ENCODE measurements at places on chromosomes 2 and 18.
A peak's percentile ranks its signal among the peaks of the same experiment; 100 is the strongest.

GRCh38 chr2:225030203-225030602 is 12.1 kb downstream of the DOCK10 start:
- DNase-seq, result no peak

DNA sequence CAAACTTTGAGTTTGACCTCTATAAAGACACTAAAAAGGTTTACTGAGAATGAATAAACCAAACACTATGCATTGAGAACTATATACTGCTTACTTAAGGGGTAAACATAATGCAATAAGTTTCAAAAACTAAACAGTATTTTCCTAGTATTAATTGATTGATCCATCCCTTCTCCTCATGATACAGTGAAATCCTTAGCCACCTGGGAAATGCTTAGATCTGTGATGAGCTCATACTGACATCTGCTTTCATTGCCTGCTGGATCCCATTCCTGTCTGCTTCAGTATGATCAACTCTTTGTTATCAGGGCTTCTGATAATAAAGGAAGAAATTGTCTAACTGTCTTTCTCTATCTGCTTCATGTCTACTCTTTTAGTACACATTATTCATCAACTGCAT is 74.9 kb upstream of the UBE2E3 start:
- no peak for DNase-seq

GRCh38 chr2:33133454-33133952 is 186.8 kb downstream of the LTBP1 start:
- DNase-seq, result no peak

- DNase-seq, result no peak
Measured at GRCh38 chr2:71332435-71332796, 834 bp downstream of the ZNF638 start.

GRCh38 chr2:226756131-226756530 is 43.5 kb downstream of the IRS1 start:
- DNase-seq, result no peak

- DNase-seq, result no peak
Measured at GRCh38 chr18:58290116-58290695, 246.2 kb downstream of the NEDD4L start.

- no peak for DNase-seq
Measured at GRCh38 chr2:221070106-221070505, 502.0 kb downstream of the EPHA4 start.

- no peak for DNase-seq
Measured at GRCh38 chr2:18403921-18404522, 156.4 kb downstream of the RDH14 start.

DNA sequence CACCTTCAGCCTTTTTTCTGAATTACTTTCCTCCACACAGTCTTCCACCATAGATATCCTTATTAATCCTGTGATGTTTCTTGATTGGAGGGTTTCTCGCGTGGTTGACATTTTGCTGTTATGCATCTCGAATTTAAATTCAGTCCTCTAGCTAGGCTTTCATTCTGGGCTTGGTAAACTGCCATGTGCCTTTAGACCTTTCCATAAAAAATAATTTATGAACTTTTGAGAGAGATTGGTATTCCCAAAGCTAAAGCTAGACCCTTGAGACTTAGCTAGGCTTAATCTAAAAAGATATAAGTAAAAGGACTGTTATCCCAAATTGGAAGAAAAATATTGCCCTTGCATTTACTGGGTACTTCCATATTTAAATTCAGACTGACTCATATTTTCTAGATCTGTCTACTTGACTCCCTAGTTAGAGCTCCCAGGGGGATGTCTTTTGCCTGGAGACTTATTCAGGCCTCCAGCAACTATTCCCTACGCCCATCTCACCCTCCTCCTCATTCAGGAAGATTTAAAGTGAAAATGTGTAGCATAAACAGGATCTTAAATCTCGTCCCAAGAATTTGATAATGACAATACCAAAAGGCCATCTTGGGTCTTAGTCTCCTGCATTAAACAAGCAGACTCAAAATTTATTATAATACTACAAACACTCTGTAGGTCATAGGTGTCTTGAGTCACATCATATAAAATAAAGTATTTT is 60.3 kb downstream of the KIAA2012 start:
- DNase-seq, result no peak

DNA sequence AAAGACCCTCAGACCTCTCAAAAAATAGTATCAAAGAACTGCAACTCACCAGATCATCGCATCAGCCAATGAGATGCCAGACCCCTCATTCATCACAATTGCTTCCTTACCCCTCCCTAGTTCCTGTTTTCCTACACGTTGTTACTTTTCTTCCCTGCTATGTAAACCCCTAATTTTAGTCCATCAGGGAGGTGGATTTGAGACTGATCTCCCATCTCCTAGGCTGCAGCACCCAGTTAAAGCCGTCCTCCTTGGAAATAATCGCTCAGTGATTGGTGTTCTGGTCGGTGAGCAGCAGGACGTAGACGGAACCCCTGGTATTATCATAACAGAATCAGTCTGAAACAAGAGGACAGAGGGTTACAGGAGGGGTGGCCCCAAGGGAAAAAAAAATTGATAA is 44.0 kb upstream of the MAP4K4 start:
- no peak for DNase-seq

DNA sequence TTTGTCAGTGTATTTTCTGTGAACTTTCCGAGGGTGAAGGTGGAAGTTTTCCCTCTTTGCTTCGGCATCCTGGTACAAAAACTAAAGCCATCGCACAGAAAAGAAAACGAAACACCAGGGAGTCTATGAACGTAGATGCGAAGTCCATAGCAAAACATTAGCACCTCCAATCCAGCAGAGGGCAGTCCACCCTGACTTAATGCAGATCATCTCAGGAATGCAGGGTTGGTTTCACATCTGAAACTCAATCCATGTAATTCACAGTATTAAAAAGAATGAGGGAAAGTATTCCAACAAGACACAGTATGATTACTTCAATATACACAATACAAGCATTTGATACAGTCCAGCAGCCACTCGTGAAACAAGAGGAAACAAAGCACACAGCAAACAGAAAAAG is 70.8 kb downstream of the RTP5 start:
- DNase-seq, result no peak

DNA sequence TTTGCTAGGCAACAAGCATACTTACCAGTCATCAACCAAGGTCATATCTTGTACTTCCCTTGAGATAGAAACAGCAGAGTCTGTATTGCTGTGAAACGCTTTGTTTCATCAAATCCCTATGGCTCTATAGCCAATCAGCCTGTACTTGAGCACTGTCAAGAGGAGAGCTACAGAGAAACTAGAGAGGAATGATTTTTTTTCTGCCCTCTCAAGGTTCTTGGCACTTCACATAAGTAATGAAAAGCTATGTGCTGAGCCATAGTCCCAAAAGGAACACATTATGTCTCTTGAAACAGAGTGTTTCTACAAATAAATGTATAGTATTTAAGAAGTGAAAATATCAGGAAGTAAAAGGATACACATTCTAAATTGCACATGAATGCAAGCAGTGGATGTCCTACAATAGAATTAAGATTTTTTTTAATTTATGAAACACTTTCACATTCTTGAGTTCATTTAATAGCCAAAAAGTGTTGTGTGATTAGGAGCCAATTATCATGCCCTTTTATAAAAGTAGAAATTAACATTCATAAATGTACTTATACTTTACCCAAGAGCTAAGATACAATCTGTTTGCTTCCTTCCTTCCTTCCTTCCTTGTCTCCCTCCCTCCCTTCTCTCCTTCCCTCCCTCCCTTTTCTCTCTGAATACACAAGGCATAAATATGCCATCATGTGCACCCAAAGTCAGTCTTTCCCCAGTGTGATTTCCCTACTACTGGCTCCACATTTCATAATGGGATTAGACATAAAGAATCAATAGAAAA is 131.8 kb downstream of the CSRNP3 start:
- no peak for DNase-seq

DNA sequence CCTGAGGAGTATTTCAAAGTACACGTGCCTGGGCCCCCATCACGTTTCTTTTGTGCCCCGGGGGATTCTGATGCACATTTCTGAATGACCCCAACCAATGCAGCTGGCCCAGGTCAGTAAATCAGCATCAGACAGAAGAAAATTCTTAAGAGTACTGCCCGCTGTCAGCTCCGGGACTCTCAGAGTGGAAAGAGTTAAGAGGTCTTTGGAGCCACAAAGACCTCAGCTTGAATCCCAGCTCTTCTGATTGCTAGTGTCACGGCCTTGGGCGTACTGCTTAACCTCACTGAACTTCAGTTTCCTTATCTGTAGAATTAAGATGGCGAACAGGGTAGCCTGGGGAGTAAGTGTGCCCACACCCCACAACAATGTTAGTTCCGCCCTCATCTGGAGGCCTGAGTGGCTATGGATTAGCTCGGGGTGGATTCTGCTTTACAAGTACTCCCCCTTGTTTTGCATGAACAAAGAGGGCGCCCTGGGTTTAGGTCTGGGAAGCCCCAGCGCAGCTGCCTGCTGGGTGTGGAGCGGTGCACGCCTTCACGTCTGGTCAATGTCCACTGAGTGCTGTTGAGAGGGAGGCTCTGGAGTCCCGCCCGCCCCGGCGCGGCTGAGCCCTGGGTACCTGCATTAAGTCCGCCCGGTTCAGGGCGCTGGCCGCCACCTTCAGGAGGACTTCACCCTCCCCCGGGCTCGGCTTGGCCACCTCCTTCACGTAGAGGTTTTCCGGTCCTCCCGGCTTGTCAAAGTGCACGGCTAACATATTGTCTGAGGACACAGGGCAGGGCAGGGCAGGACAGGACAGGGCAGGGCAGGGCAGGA is 858 bp downstream of the TP53I3 start:
- DNase-seq, result peak; percentile 96

GRCh38 chr2:99365661-99366060 is 28.5 kb downstream of the EIF5B start:
- no peak for DNase-seq

DNA sequence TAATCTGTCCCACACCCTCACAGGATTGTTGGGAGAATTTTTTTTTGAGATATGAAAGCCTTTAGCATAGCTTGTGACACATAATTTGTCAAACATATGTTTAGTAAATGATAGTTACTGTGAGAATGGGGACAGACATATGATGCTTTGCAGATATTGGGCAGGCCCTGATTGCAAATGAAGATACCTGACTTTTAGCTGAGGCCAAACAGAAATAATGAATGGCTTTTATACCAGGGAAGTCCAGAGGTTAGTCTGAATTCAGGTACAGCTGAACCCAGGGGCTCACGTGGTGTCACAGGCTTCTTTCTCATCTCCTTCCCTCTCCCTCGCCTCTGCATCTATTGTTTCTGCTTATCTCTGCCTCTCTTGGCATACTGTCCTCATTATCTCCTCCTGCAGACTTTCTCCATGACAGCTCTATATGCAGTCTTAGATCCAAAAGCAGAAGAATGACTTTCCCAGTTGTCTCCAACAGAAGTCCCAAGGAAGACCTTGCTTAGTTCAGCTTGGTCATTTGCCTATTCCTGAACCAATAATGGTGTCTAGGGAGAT is 4.9 kb upstream of the WNT10A start:
- no peak for DNase-seq

DNA sequence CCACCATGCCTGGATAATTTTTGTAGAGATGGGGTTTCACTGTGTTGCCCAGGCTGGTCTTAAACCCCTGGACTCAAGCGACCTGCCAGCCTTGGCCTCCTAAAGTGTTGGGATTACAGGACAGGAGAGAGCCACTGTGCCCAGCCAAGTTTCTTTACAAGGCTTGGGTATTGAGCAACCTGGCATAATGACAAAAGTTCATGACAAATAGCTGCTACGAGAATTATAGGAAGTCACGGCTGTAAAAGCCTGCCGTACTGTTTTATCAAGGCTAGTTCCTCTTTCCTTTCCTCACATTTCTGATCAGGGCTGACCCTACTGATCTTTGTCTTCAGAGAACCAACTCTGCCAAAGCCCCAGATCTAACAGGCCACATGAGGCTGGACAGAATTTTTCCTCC is 490.4 kb upstream of the SPRED2 start:
- DNase-seq, result no peak

Measured in kidney (tissue), 22 donors.